ENCODE measurements at places on chromosomes 4 and X.

GRCh38 chr4:185219551-185220344 is 10.3 kb downstream of the SNX25 start:
- DNase-seq, result peak; percentile 37

DNA sequence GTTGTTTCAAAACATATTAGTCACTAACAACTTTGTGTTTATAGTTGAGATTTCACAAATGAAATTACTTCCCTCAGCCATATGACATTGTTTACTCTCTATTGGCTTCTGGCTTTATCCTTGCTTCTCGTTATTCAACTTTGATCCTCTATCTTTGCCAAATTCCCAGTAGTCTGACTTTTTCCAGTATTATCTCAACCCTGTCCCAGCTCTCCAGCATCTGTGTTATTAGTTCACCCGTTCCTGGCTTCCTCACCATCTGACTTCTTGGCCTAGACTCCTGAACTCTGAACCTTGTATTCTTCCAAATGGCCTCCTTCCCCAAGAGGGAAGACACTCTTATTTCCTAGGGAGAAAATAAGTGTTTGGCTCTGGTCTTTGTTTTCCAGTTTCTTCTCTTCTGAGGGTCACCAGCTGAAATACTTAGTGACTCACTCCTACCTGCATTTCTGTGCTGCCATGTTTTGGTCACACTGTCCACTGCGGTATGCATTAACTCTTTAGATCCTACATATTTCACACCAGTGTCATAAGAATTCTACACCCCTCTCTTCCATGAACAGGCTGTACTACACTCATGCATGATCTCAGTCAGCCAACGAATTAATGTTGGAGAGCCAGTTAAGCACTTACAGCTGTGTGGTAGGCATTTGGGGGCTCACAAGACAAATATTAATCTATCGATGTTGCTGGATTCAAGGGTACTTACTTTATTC is 17.0 kb upstream of the ARHGAP24 start:
- peak; percentile 13 for DNase-seq

GRCh38 chr4:172813359-172813923 is 355.2 kb upstream of the GALNT7 start:
- no peak for DNase-seq

DNA sequence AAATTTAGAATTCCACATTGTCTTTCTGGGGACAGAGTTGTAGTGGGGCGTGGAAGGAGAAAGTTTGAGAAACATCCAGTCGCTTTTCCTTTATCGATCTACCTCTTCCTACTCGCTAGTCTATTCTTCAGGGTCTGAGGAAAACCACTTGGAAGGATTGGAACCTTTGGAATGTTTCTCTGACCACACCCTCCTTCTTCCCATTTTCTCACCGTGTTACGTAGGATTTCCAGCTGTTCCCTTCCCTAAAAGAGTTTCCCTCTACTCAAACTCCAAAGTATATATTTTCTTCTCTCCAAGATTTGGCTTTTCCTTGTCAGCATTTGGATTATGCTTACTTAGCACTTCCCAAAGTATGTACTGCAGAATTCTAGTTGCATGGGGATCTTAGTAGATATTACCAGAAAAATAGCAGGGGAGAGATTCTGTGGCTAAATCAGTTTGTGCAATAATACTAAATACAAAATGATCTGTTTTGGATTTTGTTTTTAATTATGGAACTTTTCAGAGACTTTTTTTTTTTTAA is 4.9 kb downstream of the ENPEP start:
- DNase-seq, result no peak

GRCh38 chr4:142449771-142450373 is 396.2 kb downstream of the INPP4B start:
- no peak for DNase-seq

DNA sequence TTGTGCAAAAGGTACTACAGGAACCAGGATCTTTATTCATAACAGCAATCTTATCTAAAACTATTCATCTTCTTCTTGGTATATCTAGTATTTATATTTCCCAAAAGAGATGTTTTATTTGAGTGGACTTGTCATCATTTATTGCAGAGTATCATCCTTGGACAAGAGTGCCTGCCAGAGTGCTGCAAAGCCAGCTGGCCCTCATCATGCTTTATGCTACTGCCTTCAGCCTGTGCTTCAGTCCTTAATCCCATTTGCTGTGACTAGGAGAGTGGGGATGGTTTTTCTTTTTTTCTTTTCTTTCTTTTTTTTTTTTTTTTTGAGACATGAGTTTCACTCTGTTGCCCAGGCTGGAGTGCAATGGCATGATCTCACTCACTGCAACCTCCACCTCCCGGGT is 33.5 kb upstream of the ELF2 start:
- no peak for DNase-seq

DNA sequence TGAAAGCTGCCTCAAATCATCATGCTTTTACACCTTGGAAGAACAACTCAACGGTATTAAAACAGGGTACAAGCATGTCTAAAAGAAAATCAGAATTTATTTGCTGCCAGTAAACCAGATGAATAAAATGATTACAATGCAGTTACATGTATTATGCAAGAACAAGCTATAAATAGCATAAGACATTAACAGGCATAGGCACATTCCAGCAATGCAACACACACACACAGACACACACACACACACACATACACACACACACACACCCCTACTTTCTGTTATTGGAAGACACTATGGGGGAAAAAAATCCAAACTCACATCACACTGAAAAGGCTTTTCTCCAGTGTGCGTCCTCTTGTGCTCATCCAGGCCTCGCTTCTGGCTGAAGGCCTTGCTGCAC is 212.5 kb downstream of the PRDM5 start:
- no peak for DNase-seq

DNA sequence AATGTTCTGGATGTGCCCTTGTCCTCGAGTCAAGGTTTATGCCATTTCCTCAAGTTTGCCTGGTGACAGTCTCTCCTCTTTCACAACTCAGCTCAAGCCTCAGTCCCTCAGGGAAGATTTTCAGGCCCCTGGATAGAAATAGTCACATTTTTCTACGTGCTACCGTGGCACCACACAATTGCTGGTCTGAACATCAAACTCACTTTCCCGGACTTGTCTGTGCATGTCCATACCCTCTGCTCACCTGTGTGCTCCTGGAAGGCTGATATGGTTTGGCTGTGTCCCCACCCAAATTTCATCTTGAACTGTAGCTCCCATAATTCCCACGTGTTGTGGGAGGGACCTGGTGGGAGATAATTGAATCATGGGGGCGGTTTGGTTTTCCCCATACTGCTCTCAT is 129.7 kb downstream of the HS3ST1 start:
- DNase-seq, result no peak

- no peak for DNase-seq
These were observed 12.5 kb upstream of the KLF8 start for GRCh38 chrX:56219700-56220099.

GRCh38 chr4:151067316-151067970 is 32.0 kb upstream of the RPS3A start:
- no peak for DNase-seq

DNA sequence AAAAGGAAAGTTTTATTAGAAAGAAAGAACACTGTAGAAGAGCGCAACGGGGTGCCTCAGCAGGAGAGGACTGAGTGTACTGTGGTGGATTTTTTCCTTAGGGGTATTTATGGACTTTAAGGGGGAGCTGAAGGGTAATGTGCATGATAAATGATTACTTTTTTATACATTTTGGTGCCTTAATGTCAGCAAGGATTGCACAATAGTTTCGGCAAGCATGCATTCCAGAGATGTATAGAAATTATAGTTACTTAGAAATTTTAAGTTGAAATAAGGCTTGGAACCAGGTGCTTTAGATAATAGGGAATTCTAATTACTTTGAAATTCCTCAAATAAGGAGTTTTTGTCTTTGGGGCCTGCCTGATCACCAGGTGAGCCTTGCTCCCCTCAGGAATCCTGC is 30.5 kb upstream of the SERPINA7 start:
- DNase-seq, result no peak

- no peak for DNase-seq
These were observed 4.2 kb upstream of the ZXDB start for GRCh38 chrX:57587607-57588006.

Measured in pancreas (tissue), 10 donors.